ENCODE measurements at places on chromosomes 2 and 18. TPM values are rescaled to one million over a fixed set of nuclear protein-coding genes. Genes with fewer than 3 reads are reported as not detected.

IL36G gene
- total RNA-seq: not detected

CHPF gene
- 166 TPM for total RNA-seq

NPAS2 gene
- 37.4 TPM for total RNA-seq

TCF23 gene
- 0.05 TPM for total RNA-seq

KCNS3 gene
- total RNA-seq: 3.0 TPM

FOXD4L1 gene
- 0.13 TPM for total RNA-seq

SNORC gene
- total RNA-seq: 1.3 TPM

PRSS56 gene
- total RNA-seq: not detected

C2orf68 gene
- 25.0 TPM for total RNA-seq

HTR2B gene
- 0.32 TPM for total RNA-seq

RTP5 gene
- not detected for total RNA-seq

ANKRD30BL gene
- not detected for total RNA-seq

DQX1 gene
- total RNA-seq: not detected

RAMP1 gene
- total RNA-seq: 362 TPM

MAL gene
- total RNA-seq: 2.3 TPM

KIAA2012 gene
- not detected for total RNA-seq

SP5 gene
- total RNA-seq: 0.53 TPM

MEIS1 gene
- 52.0 TPM for total RNA-seq

Measured in heart right ventricle (tissue), 16 donors.